ENCODE measurements at places on chromosomes 4 and X.

- no peak for DNase-seq
These were observed 73.3 kb downstream of the OR13H1 start for GRCh38 chrX:131617182-131617581.

DNA sequence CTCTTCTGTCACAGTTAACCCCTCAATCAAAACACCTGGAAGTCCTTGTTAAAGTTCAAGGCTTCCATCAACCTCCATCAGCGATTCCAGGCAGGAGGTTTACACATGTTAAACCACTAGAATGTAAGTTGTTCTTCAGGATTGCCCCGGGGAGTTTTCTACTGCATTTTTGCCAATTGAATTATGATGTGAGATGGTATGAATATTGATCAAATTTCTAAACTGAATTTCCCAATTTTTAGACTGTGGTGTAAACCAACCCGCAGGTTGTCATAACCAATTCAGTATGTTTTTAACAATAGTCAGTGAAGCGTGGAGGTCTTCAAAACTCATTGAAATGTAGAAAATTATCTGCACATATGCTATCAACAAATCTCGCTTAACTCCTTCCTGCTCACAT lies 21.2 kb upstream of the TENM3 start:
- DNase-seq: no peak

- DNase-seq: no peak
These were observed 24.3 kb downstream of the CXCL13 start for GRCh38 chr4:77629885-77630284.

GRCh38 chrX:153595859-153596857 lies 2.8 kb downstream of the CCNQ start:
- no peak for DNase-seq

GRCh38 chrX:53009032-53009431 lies 39.6 kb upstream of the GPR173 start:
- DNase-seq: no peak

- no peak for DNase-seq
These were observed 14.7 kb downstream of the ZCCHC13 start for GRCh38 chrX:74318672-74319071.

- DNase-seq: no peak
These were observed 5.6 kb downstream of the GK2 start for GRCh38 chr4:79402332-79402851.

- DNase-seq: no peak
These were observed 61.1 kb upstream of the DCTD start for GRCh38 chr4:182978152-182978827.

DNA sequence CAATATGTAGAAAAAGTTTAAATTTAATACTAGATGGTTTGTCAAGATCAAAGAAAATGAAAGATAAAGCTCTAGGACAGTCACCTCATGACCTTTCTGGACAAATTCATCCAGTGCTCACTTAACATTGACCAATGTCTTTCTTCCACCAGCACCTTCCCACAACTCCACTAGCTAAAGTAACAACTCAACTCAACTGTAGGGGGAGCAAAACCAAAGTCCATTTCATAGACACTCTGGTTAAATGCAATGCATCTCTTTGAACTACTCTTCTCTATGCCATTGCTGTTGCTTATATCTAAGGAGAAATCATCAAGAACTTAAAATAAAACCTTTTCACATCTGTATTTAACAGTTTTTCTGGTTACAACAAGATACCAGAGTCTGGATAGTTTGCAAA lies 25.1 kb downstream of the UGT2B4 start:
- DNase-seq: no peak

DNA sequence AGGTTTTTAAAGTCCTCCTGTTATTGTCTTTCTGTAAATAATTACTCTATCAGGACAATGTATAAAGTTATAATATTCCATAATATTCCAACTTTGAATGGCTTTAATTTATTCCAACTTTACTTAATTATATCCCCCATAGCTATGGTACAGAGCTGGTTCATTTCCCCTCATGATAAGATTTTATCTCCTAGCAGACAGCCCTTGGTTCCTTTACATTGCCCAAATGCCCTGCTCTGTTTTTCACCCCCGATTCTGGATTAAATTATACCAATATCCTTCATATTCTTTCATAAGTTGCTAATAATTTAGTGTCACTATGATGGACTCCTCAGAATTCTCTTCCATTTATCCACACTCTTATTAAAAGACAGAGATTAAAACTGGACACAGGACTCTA lies 340.5 kb downstream of the MAPK10 start:
- no peak for DNase-seq

Measured in T-helper 9 cell (primary cell).